ENCODE measurements at places on chromosomes 11 and 22.

- DNase-seq = no peak
Measured at GRCh38 chr22:42976217-42976933, 38.6 kb downstream of the PACSIN2 start.

DNA sequence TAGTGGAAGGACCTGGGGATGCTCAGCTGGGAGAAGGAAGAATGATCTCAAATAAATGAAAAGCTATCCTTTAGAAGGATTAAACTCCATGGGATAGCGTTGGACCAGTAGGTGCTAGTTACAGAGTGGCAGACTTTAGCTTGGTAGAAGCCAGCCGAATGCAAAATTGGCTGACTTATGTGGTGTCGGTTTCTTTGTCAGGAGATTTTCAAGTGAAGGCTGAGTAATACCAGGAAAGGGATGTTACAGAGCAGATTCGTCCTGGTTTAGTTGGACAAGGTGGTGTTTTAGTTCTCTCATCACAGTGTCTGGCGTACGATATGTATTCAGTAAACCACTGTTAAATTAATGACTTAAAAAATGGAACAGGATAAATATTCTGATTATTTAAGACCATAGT, 26.0 kb downstream of the FDX1 start:
- DNase-seq = no peak

GRCh38 chr11:46281371-46281831, 3.9 kb downstream of the CREB3L1 start:
- DNase-seq = no peak

DNA sequence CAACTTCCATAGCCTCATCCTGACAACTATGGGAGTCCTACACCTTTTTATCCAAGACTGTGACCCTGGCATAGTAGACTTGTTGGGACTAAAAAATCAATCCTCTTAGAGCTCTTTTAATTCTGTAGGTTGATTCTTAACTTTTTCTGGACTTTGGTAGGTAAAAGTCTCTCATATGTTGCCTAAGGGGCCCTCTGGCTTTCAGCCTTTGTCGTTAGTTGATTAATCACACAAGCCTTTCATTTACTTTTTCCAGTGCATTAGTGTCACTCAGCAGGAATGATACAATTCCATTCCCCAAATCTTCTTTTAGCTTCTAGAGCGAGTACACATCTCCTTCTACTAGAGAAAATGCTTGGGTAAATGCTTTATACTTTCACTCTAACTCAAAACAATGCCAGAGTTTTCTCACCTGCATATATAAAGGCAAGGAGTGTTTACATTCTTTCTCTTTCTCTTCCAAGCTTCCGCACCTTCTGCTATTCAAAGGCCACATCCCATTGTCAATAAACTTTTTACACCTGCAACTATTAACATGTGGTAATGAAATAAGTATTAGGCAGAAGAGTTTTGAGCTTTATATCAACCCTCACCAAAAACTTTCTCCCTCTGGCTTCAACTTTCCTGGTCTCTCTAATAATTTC, 516.6 kb downstream of the FAM181B start:
- DNase-seq = no peak

- no peak for DNase-seq
Measured at GRCh38 chr22:43923191-43923590, 414 bp upstream of the PNPLA3 start.

GRCh38 chr22:39839917-39840510, 53.5 kb downstream of the ENTHD1 start:
- DNase-seq = no peak

DNA sequence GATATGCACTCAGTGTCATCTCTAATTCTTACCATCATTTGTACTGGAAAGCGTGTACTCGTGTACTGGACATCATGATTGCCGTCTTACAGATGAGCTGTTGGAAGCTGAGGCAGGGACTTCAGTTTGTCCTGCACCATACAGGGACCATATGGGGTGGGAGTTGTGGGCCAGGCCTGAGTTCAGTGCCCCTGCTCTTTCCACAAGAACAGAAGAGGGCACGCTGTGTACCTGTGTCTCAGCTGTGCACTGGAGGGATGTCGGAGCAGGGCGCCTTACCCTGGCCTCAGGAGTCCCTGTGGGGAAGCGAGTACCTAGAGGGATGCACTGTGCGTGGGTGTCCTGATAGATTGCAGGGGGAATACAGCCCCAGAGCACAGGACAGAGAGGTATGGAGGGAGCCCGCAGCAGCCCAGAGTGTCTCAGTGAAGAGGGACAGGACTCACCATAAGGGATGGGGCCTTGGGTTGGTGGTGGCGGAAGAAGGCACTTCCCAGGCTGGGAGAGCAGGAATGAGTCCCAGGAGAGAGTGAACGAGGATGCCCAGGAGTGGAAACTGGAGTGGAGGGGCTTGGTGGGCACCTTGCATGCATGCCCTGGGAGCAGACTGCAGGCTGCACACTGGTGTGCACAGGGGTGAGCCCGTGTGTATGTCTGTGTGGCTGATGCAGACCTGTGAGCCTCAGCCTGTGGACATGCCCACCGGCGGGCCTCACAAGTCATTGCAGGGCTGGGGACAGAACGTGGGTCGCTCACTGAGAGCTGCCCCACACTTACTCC, 329.7 kb downstream of the TBC1D22A start:
- no peak for DNase-seq

DNA sequence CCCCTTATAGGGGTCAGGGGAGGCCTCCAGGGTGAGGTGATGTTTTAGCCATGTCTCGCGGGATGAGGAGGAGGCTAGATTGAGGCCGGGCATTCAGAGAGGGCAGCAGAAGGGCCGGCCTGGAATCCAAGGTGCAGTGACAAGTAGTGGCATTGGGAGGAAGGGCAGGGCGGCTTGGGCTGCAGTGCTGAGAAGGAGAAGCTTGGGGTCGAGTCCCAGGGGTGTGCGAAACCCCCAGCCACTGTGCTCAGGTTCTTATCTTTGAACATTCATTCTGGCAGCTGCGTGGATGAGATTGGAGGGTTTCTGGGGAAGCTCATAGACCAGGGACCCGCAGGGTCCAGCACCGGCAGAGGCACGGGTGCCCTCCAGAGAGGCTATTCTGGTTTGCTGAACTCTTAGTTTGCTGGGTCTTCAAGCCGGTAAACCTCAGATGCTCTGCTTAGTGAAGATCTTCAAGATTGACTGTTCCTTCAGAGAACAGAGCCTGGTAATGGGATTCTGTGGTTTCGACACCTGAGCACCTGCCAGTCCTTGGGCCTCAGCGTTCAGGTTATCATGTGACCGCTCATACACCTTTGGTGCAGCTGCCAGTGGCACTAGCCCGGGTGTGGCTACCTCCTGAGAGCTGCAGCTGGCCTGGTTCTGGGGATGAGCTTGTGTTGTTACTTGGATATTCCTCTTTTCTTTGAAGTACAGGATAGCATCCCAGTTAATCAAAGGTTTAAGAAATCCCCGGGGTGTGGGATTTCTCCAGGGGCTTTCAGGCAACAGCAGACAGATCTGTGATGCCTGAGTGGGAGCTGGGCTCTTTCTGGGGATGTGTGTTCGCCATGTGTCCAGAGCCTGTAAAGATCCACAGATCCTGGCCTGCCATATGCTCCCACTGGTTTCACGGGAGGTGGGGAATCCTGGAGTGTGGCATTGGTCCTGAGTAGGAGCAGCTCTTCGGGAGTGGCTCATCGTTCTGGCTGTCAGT, 152.8 kb downstream of the TBC1D22A start:
- no peak for DNase-seq

GRCh38 chr11:32139896-32140520, 49.1 kb downstream of the RCN1 start:
- DNase-seq = no peak

- no peak for DNase-seq
Measured at GRCh38 chr11:69263736-69264052, 30.3 kb upstream of the MYEOV start.

- no peak for DNase-seq
Measured at GRCh38 chr11:34505874-34506273, 7.7 kb downstream of the ELF5 start.

DNA sequence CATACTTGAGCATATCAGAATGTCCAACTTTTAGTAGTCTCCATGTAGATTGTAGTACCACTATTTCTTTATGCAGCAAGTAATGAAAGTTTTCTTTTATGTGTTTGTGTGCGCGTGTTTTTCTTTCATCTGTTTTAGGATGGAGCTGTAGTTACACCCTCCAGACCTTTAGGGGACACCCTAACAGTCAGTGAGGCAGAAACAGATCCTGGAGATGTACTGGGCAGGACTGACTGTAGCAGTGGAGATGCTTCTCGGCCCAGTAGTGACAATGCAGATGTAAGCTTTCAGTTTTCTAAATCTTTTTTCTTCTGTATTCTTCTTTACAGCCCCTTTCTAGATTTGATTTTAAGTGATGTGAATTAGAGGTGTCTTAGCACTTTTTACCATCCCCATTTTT, 79.9 kb upstream of the GRIK4 start:
- peak; percentile 67 for DNase-seq

GRCh38 chr11:9030601-9031000, 26.8 kb upstream of the NRIP3 start:
- DNase-seq = no peak

- no peak for DNase-seq
Measured at GRCh38 chr11:38594895-38595294, 1996.9 kb upstream of the RAG2 start.

DNA sequence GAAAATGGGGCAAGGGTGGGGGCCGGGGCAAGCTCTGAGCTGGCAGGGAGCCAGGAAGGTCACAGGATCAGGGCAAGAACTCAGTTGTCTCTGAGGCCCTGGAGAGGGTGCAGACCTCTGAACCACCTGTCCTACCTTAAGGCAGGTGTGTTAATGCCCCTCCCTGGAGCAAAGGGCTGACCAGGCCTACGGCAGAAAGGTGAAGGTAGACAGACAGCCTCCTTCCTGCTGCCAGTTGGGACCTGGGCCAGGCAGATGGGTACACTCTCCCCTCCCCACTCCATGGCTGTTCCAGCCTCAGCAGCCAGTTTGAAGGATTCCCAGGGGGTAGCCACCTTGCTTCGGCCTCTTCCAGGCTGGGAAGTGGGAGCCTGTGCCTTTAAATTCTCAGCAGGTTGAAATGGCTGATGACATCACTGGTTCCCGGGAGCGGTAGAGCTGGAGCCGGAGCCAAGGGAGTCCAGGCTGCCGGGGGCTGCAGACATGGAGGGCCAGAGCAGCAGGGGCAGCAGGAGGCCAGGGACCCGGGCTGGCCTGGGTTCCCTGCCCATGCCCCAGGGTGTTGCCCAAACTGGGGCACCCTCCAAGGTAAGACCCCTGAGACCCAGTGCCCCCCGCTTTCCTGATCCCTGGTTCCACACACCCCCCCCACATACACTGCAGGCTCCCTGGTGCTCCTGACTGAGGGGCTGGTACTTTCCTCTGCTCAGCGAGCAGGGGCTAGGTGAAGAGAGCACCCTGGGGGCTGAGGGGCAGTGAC, at the start of gene INPP5J:
TSS of gene INPP5J (plus strand) at position 435 of the 760 bp plus-strand sequence. CDS start at position 484, 49 bp downstream.
- peak; percentile 36 for DNase-seq

- DNase-seq = no peak
Measured at GRCh38 chr22:41888627-41889200, 26.2 kb downstream of the SHISA8 start.

- no peak for DNase-seq
Measured at GRCh38 chr11:69908511-69909220, 89.5 kb upstream of the FGF3 start.

GRCh38 chr11:36241497-36241896, 47.7 kb downstream of the COMMD9 start:
- DNase-seq = no peak

DNA sequence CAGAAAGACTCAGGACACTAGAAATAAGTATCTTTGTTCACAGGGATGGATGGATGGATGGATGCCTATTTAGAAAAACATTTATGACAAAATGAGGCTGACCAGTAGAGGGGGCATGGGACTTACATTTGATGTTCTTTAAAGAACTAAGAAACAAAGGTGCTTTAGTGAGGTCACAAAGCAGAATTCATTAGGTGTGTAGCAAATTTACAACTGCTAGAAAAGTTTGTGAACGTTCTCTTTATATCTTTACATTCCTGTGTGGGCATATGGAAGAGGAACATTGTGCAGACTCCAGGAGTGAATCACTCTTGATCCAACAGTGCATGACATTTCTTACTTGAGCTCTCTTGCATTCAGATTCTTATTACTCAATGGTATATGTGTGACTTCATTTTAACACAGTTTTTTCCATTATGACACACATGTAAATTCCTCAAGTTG, 15.8 kb upstream of the SIK2 start:
- peak; percentile 68 for DNase-seq

DNA sequence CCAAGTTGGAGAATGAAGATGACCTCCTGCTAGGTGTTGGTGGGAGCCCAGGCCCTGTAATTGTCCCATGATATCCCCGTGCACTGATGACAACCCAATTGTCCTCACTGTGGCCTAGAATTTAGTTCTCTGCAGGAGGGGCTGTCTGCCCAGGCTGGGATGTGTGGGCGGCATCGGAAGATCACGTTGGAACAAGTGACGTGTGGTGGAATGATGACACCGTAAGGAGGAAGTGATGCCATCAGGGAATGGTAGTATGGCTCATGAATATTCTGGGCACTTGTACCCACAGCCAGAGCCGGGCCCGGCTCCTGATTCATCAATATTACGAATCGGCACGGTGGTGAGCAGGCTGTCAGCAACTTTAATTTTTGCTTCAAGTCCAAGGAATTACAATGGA, 111.6 kb downstream of the MIAT start:
- peak; percentile 80 for DNase-seq

GRCh38 chr11:46738887-46739286, 19.9 kb downstream of the F2 start:
- no peak for DNase-seq

GRCh38 chr11:38700111-38700510, 2102.1 kb upstream of the RAG2 start:
- DNase-seq = no peak

DNA sequence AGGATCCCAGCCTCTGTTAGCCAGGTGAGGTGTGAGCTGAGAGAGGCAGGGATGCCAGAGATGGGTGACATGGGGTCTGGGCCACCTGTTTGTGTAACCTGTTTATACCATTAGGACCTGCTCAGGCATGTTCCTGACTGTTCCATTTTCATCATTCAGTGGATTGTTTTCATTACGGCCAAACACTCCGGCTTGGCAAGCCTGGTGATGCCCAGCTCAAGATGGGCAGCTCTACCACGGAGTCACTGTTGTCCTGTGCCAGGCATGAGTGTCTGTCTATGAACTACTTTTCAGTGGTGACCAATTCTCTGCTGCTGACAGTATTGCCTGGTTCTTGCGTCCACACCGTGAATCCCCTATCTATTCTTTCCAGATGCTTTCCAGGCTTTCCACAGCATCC, 71.5 kb upstream of the SLC22A12 start:
- DNase-seq = no peak

Data from fibroblast of mammary gland (primary cell).